Activated naive CD4-positive, alpha-beta T cell (primary cell): ENCODE measurements at places on chromosomes 2 and 18.

GRCh38 chr18:26723981-26724380 is 141.5 kb downstream of the AQP4 start:
- no peak for DNase-seq

- DNase-seq = no peak
Measured at GRCh38 chr2:74418312-74418711, 3.1 kb downstream of the C2orf81 start.

GRCh38 chr2:40531359-40531758 is 79.5 kb upstream of the SLC8A1 start:
- DNase-seq = no peak

GRCh38 chr2:10252661-10253060 is 50.0 kb upstream of the HPCAL1 start:
- DNase-seq = no peak

- DNase-seq = no peak
Measured at GRCh38 chr2:62176801-62177200, 19.1 kb upstream of the B3GNT2 start.

GRCh38 chr2:54480025-54480424 is 23.9 kb downstream of the SPTBN1 start:
- no peak for DNase-seq

GRCh38 chr18:6256521-6256920 is 158.2 kb downstream of the L3MBTL4 start:
- no peak for DNase-seq

DNA sequence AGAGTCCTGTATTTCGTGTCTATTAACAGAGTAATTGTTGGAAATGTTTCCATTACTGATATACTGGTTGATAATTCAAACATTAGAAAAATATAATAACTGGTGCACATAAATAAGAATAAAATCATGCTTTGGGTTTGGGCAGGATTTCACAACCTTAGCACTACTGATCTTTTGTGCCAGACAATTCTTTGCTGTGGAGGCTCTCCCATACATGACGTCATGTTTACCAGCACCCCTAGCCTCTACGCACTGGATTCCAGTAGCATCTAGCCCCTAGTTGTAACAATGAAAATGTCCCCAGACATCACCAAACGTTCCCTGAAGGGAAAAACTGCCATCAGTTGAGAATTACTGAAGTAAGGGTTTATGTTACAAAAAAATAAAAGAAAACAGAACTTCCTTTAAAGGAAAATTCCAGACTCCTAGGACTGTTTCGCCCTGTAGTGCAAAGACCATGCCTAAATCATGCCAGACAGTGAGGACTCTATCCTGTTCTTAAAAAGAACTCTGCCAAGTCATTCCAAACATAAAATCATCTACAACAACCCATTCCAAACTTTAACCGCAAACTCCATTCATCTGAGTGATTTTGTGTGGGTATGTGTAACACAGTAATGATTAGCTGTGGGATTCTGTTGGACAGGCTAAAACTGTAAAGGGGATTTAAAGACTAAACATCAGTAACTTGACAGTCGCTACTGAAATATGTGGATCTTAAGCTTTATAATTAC is 313.4 kb upstream of the CCDC68 start:
- DNase-seq = no peak

DNA sequence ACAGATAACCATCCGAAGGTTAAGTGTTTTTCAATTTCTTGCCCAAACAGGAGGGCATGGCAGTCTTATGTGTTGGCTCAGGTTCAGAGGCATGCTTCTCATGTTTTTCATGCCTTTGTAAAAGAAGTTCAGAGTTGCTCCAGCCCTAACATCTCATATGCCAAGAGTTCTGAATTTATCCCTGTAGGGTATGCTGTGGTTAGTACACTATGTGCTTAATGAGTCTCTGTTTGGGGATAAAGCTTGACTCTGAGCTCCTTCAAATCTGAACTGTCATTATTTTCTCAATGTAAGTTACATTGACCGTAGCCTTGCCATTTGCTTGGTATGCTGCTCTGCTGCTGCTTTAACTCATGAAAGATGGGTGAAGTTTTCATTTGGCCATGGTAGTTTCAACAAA is 67.9 kb upstream of the PNPT1 start:
- no peak for DNase-seq

DNA sequence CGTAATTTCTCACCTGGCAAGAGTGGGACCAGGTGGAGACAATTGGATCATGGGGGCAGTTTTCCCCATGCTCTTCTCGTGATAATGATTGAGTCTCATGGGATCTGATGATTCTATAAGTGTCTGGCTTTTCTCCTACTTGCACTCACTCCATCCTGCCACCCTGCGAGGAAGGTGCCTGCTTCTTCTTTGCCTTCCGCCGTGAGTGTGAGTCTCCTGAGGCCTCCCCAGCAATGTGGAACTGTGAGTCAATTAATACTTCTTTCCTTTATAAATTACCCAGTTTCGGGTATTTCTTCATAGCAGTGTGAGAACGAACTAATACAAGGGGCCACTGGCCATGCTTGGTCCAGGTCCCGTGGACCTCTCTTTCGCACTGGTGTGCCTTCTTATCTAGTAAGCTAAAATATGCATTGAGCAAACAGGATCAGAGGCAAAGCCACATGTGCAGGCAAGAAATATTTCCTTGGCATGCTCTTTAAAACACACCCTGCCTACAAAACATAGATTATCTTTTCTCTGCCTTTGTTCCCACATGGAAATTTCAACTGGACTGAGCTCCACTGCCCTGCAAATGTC is 821.1 kb downstream of the TRIB2 start:
- DNase-seq = no peak

DNA sequence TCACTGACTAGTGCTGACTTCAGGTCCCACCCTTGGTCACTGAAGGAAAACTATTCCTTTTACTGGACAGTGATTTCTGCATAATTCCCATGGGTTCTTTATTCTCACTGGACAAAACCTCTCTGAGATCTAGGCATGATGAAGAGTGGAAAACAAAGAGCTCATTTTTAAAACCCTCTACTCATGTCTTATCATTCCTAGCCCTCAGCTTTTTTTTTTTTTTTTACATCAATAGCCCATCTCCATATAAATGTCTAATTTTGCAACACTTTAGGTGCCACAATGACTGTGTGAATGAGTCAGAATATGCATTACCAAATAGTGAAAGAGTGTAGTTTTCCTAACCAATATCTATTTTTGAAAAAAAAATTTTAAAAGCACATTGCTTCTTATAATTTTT is 74.8 kb downstream of the TCF4 start:
- no peak for DNase-seq

- no peak for DNase-seq
Measured at GRCh38 chr2:108315444-108315934, 26.8 kb downstream of the SULT1C2 start.

- DNase-seq = no peak
Measured at GRCh38 chr2:2568411-2568810, 237.3 kb upstream of the MYT1L start.

GRCh38 chr2:77270433-77270832 is 251.7 kb downstream of the LRRTM4 start:
- DNase-seq = no peak

GRCh38 chr2:61196671-61197070 is 34.7 kb downstream of the C2orf74 start:
- no peak for DNase-seq

DNA sequence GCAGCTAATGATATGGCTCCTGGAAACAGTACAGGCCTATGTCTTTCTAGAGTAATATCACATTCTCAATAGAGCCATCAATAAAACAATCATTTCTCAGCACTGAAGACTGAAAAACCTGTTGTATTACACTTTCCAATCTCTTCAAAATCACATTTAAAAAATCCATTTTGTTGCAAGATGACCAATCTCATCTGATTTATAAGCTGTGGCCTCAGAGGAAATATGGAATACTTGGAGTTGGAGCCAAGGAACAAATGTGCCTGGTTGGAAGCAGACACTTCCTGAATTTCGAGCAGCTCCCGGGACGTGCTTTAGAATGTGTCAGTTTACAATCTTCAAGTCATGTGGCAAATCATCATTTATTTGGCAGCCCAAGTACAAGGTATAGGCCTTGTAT is 114.5 kb downstream of the ADCYAP1 start:
- DNase-seq = no peak

DNA sequence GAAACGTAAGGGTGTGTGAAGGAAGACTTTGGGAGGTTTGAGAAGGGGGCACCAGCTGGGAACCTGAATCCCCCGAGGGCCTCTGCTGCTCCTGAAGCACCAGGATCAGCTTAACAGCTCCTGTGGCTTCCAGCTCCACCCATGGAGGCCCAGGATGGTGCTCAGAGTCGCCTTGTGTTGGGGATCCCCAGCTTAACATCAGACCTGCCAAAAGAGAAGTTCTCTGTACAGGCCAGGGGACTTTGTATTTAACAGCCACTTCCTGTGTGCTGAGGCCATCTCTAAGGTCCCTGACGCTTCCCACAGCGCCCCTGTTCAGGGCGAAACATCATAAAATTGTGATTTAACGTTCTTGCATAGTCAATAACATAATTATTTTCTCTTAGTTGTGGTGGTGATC is 77.5 kb downstream of the NCK2 start:
- no peak for DNase-seq

- DNase-seq = no peak
Measured at GRCh38 chr2:208186893-208187292, 2.9 kb downstream of the C2orf80 start.

GRCh38 chr2:16638946-16639345 is 26.7 kb downstream of the CYRIA start:
- no peak for DNase-seq

DNA sequence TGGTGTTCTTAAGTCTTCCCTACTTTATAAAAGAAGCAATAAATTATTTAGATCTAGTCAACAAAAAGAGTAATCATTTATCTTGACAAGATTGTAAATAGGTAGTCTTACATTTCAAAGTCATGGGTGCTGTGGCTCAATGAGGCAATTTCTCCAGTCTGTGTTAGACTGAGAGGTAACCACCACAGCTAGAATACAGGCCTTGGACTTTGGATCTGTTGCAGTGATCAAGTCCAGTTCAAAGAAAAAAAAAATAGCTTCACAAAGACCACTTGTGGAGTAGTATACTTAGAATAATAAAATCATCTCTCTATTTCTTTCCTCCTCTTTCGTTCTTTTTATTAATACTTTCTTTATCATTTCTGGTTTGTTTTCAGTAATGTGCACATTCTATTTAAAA is 93.1 kb upstream of the FSIP2 start:
- DNase-seq = no peak

GRCh38 chr2:144261966-144262365 is 258.0 kb downstream of the ZEB2 start:
- no peak for DNase-seq

DNA sequence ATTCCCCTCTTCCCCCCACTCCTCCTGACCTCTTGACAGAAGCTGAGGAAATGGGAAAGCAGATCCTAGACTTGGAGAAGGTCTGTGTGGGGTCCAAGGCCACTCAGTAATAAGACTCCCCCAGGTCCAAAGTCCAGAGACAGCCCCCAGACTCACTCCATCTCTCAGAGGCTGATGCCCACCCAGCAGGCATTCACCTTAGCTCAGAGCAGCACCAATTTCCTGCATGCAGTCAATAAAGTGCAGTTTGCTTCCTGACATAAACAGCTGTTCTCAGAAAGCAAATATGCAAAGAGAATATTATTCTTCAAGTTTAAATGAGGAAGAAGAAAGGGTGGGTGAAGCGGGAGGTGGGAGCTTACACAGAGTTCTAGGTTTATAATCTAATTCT is 84.1 kb upstream of the RTN4 start:
- DNase-seq = no peak

GRCh38 chr2:231820786-231821303 is 34.6 kb downstream of the COPS7B start:
- no peak for DNase-seq

DNA sequence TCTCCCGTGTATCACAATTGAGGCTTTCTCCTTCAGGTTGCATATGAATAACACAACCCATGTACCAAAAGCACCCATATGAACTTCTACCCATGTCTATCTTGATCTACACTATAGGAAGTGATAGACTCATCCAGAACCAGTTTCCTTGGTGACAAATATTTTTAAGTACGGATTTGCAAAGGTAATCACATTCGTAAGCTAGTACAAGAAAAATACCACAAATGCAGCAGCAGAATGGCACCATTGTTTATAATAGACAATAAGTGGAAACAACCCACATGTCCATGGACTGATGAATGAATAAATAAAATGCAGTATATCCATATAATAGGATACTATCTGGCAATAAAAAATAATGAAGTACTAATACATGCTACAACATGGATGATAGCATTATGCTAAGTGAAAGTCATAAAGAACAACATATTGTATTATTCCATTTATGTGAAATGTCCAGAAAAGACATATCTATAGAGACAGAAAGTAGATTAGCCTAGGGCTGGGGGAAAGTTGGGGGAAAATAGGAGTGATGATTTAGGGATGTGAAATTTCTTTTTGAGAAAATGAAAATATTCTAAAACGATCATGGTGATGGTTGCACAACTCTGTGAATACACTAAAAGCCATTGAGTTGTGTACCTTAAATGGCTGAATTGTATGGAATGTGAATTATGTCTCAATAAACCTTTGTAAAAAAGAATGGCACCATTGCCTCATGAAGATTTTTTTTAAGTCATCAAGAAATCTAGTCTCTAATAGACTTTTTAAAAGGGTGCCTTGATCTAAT is 3.4 kb upstream of the CCDC88A start:
- DNase-seq = no peak

GRCh38 chr18:79988071-79988450 is 302 bp downstream of the TXNL4A start:
- peak; percentile 43 for DNase-seq

- no peak for DNase-seq
Measured at GRCh38 chr2:31142110-31142509, 3.9 kb upstream of the GALNT14 start.

GRCh38 chr2:43087413-43087812 is 139.0 kb downstream of the ZFP36L2 start:
- no peak for DNase-seq

- DNase-seq = no peak
Measured at GRCh38 chr2:60496956-60497355, 56.5 kb downstream of the BCL11A start.

DNA sequence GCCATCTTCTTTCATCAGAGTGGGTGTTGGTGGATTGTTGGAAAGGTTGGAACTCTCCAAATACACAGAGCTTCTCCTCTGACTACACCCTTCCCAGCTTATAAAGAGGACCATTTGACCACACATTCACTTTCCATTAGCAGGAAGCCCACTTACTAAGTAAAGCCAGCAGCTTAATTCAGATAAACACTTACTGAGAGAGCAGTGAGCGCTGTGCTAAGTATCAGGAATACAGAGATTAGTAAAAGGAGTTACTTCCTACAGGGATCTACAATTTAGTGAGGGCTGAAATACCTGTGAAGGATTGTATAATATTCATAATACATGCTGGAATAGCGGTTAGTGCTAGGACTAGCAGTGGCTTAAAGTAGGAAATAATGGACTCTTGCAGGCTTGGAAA is 343.0 kb downstream of the NYAP2 start:
- DNase-seq = no peak
